Effector CD8-positive, alpha-beta T cell (primary cell): ENCODE measurements at places on chromosomes 16 and 17.

- no peak for DNase-seq
Observed at GRCh38 chr16:85524630-85525419, 88.3 kb upstream of the GSE1 start.

DNA sequence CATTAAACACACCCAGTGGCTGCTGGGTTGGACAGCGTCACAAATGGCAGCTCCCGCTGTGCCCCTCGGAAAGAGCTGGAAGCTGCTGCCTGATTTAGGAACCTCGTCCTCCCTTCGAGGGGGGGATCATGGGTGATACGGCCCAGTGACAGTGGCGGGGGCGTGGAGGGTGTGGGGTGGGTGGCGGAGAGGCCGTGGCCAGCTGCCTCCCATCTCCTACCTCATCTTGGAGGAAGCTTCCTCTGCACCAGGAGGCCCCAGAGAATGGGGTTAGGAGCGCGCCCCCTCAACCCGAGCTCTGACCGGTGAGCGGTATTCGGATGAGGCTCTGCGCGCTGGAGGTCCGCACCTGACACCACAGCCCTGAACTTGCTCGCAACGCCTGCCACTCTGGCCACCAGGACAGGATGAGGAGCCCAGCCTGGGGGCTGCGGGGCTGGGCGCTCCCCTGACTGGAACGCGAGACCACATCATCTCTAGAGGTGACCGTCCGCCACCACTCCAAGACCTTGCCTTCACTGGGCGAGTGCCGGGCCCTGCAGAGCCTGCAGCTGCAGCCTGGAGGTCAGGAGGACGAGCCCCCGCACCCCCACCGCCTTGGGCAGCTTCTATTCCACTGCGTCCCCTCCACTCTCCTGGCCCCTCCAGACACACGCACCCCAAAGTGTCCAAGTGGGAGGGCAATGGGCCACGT is 80.9 kb downstream of the KLHDC4 start:
- DNase-seq: no peak

- no peak for DNase-seq
Observed at GRCh38 chr17:61970030-61970429, 42.2 kb upstream of the INTS2 start.

GRCh38 chr17:5823219-5823618 is 238.9 kb upstream of the NLRP1 start:
- DNase-seq: no peak

DNA sequence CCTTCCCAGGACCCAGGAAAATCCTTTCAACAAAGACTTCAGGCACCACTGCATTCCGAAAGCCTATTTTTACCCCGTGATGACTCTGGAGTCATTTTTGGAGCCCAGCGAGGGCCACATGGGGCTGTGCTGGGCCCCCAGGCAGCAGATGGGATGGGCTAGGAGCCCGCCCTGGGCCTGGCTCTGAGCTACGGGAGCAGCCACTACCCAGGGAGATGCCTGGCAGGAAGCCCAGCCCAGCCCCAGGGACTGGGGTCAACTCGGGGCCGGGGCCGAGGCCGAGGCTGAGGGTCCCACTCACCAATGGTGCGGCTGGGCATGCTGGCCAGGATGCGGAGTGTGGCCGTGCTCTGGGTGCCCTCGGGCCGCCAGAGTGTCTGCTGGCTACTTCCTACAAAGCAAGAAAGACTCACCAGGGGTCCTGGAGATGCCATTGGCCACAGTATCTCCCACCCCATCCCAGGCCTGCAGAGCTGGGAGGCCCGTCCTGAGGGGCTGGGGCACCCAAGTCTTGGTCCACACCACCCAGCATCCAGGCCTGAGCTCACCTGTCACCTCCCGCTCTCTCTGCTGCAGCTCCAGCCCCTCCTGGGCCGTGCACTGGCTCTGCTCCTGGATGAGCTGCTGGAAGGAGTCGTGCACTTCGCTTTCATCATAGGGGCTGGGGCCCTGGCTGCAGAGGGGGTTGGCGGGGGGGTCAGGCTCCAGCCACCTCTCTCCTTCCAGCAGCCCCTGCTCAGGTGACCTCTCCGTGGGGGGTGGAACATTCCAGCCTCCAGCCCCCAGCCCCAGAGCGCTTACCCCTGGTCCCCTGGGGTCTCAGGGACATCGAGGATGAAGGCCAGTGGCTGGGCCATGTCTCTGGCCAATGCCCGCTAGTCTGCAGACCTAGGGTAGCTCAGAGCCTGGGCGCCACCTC is 2.3 kb downstream of the TMC6 start:
- no peak for DNase-seq

GRCh38 chr17:49822829-49823228 is 25.0 kb downstream of the TAC4 start:
- DNase-seq: no peak

DNA sequence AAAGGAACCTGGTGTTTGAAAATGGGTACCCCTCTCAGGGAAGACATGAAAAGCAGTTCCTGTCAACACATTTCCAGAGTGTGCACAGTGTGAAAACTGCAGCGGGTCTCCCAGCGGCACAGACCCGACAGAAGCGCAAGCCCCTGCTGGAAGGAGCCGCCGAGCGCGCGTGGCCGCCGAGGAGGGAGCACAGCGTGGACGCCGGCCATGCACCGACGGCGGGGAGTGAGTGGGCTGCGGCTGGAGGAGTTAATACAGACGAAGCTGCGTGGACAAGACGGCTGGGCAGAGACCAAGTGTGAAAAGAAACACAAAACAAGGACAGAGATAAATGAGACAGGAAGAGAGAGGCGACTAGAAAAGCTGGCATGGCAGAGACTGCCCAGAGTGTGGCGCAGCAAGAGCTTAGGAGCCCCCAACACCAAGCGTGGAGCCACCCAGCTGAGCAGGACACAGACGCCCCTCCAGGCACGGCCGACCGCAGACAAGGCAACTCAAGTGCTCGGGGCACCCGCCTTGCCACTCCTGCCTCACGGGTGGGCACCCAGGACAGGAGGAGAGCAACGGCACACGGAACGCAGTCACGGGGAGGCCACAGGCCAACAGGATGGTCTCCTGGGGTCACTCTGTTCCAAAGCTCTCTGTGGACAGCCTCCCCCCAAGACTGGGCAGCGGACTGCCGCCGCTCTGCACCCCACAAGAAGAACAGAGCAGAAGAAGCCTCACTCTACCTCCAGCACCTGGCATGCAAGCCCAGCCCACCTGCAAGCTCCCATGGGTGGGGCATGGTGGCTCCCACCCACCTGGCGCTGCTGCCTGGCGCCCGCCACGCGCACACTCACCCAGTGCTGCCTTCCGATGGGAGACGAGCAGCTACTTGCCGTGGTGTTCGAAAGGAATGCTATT is 16.5 kb downstream of the SLC16A3 start:
- DNase-seq: no peak

DNA sequence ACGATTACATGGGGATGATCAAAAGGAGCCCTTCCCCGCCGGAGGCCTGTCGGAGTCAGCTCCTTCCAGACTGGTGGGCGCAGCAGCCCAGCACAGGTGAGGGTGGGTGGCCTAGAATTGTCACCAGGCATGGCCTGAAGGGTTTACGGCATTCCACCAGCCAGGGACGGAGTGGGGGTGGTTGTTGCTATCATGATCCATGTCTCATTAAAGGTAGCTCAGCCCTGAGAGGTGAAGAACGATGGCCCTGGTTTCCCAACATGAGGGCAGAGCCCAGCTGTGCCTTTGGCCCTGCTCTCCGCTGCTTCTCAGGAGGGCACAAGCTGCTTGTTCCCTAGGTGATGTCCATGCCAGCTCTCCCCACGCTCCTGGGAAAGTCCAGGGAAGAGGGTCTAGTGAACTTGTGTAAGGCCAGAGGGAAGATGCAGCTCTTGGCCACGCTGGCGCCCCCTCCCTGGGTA is 14.2 kb downstream of the IRF8 start:
- no peak for DNase-seq

- DNase-seq: no peak
Observed at GRCh38 chr17:33267271-33267790, 25.8 kb downstream of the ASIC2 start.

GRCh38 chr16:59950431-59950830 is 1216.3 kb upstream of the GOT2 start:
- DNase-seq: no peak

- DNase-seq: no peak
Observed at GRCh38 chr16:11104168-11105037, 151.6 kb downstream of the SOCS1 start.

DNA sequence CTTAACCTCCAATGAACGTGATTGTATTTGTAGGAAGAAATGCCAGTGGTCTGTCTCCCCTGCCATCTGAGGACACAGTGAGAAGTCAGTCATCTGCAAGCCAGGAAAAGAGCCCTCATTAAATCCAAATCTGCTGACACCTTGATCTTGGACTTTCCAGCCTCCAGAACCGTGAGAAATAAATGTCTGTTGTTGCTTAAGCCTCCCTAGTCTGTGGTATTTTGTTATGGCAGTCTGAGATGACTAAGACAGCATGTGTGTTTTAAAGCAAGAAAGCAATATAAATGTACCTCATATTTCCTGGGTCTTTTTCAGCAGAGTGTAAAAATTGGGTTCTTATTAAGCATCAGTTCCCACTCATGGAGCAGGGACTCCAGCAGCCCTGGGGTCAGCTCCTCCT is 177.9 kb upstream of the NLRP1 start:
- no peak for DNase-seq

GRCh38 chr17:60601447-60602384 is 1.7 kb downstream of the PPM1D start:
- peak; percentile 25 for DNase-seq

DNA sequence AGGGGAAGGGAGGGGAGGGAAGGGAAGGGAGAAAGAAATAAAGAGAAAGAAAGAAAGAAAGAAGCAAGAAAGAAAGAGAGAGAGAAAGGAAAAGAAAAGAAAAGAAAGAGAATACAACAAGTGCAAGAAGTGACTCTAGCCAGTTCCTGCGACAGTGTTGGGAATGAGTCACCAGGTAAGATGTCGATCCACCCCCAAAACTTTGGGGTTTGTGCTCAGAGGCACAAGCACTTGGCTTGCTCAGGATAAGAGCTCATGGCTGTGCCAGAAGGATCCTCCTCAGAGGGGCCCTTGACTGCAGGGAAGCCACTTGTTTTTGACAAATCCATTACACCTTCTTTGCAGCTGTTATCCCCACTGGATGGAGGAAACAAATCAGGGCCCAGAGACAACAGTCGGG is 137.7 kb downstream of the TMEM132E start:
- DNase-seq: no peak

- no peak for DNase-seq
Observed at GRCh38 chr17:80110927-80111701, 9.7 kb downstream of the GAA start.

DNA sequence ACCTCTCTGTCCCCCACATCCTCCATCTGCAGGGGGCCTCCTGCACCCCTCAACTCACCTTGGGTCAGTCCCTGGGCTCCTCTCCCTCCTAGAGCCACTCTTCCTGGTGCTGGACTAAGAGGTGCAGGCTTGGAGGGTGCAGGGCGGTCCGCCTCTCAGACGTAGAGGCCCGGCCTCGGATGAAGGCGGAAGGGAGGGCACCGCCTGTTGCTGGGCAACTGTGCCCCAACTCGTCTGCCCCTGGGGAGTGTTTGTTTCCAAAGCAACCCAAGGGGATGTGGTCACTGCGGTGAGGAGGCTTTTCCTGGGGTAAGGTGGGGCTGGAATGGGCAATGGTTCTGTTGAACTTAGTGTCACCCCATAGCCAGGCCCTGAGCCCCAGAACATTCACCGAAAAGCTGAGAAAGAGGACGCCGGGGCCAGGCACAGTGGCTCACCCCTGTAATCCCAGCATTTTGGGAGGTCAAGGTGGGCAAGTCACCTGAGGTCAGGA is at the start of gene C16orf54:
TSS of gene C16orf54 (minus strand) at position 138 of the 493 bp plus-strand sequence. CDS start 1,039 bp downstream, outside the sequence.
- DNase-seq: peak; percentile 85

GRCh38 chr17:696369-696768 is 18.3 kb downstream of the VPS53 start:
- no peak for DNase-seq

DNA sequence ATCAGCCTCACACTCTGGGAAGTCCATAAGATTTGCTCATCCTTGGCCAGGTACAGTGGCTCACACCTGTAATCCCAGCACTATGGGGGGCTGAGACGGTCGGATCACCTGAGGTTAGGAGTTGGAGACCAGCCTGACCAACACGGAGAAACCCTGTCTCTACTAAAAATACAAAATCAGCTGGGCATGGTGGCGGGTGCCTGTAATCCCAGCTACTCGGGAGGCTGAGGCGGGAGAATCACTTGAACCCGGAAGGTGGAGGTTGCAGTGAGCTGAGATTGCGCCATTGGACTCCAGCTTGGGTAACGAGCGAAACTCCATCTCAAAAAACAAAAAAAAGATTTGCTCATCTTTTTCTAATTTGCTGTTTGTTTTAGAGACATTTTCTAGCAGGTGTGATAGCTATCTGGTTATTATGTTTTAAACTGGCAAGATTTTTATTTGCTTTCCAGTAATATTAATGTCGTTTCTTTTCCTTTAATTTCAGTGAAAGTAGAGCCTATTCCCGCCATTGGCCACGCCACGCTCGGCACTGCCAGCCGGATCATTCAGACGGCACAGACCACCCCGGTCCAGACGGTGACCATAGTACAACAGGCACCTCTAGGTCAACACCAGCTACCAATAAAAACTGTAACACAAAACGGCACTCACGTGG is 61.5 kb downstream of the WDR45B start:
- DNase-seq: no peak

DNA sequence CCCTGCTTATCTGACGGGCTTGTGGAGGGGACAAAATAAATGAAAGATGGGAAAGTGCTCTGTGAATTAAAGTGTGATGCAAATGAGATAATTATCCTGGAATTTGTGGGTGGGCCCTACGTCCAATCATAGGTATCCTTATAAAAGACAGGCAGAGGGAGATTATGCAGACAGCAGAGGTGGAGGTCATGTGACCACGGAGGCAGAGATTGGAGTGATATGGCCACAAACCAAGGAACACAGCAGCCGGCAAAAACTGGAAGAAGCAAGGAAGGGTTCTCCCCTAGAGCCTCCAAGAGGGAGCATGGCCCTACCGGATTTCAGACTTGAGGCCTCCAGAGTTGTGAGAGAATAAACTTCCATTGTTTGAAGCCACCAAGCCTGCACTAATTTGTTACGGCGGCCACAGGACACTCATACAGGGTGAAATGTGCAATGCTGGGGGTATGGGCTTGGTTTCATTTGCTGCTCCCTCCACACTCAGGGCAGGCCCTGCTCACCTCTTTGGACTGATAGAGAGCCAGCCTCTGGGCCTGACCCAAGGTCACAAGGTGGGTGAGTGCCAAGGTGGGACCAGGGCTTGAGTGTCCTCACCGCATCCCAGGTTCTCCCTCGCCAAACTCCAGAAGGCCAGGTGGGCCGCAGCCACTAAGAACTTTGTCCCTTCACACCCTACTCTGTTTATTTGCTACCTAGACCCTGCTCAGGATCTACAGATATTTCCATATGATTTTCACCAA is 149.6 kb upstream of the TNRC6C start:
- no peak for DNase-seq

- no peak for DNase-seq
Observed at GRCh38 chr16:73778887-73779286, 517.7 kb upstream of the PSMD7 start.
